ENCODE measurements at places on chromosomes 4 and X. TPM values are rescaled to one million over a fixed set of nuclear protein-coding genes. Genes with fewer than 3 reads are reported as not detected.

Gene H2BW2
- not detected for total RNA-seq

Gene VSIG1
- 0.11 TPM for total RNA-seq

Gene GLRB
- total RNA-seq, result 0.33 TPM

Gene CSN1S1
- total RNA-seq, result not detected

Gene MAP3K15
- total RNA-seq, result under 0.01 TPM

Gene PPEF1
- total RNA-seq, result not detected

Gene MAGEA10
- not detected for total RNA-seq

Gene TAF7L
- total RNA-seq, result under 0.01 TPM

Gene RAB33A
- total RNA-seq, result 0.33 TPM

Gene RASSF6
- 0.39 TPM for total RNA-seq

Gene TEX13B
- total RNA-seq, result not detected

Gene PHKA1
- total RNA-seq, result 19.6 TPM

Gene DDX53
- total RNA-seq, result not detected

Gene EREG
- 5.3 TPM for total RNA-seq

Gene GASK1B
- total RNA-seq, result 114 TPM

Gene ETDB
- total RNA-seq, result not detected

Gene VGLL1
- 12.6 TPM for total RNA-seq

Gene DRD5
- not detected for total RNA-seq

Gene BEX5
- total RNA-seq, result not detected

Gene PPP2R2C
- total RNA-seq, result 0.65 TPM

Gene TIGD4
- total RNA-seq, result under 0.01 TPM

Gene L1CAM
- 0.39 TPM for total RNA-seq

Gene BCAP31
- total RNA-seq, result 146 TPM

Gene POF1B
- 3.1 TPM for total RNA-seq

Gene USP51
- total RNA-seq, result 7.1 TPM

Gene IKBKG
- total RNA-seq, result 16.1 TPM

Gene CXorf66
- not detected for total RNA-seq

Gene CXCL1
- not detected for total RNA-seq

Gene SORCS2
- not detected for total RNA-seq

Gene ARHGEF9
- 16.1 TPM for total RNA-seq

Gene CENPC
- total RNA-seq, result 35.3 TPM

Gene COX7B2
- not detected for total RNA-seq

Gene FAM9C
- not detected for total RNA-seq

Gene DSPP
- not detected for total RNA-seq

Gene ADH1A
- not detected for total RNA-seq

Gene MOB1B
- 10.0 TPM for total RNA-seq

Gene NLRP2B
- not detected for total RNA-seq

Gene SULT1E1
- not detected for total RNA-seq

Gene FGFR3
- total RNA-seq, result 2.0 TPM

Gene CACNA1F
- total RNA-seq, result not detected

Gene ZNF732
- 2.0 TPM for total RNA-seq

Gene SMIM10L2A
- 0.39 TPM for total RNA-seq

Gene CSAG3
- total RNA-seq, result not detected

Gene CDKL2
- 0.79 TPM for total RNA-seq

Gene OPHN1
- 10.1 TPM for total RNA-seq

Gene S100P
- total RNA-seq, result 1.2 TPM

Gene MAN2B2
- total RNA-seq, result 30.8 TPM
